ENCODE measurements at places on chromosomes 3 and 15.
A peak's percentile ranks its signal among the peaks of the same experiment; 100 is the strongest.

DNA sequence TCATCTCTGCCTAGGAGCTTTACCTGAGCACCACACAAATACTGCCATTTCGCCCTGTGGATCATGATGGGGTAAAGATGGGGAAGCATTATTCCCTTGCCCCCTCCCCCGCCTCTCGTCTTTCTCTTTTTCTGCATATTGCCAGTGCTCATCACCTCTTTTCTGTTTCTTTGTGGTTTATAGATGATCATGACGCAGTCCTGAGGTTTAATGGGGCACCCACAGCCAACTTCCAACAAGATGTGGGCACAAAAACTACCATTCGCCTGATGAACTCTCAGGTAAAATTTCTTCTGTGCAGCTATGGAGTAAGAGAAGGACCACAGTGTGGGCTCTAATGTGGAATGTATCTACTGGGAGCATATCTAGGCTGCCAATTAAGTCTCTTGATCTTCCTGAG is 88.2 kb downstream of the RPL39L start:
- DNase-seq = no peak

GRCh38 chr3:138649134-138649533 is 40.6 kb downstream of the FAIM start:
- DNase-seq = no peak

GRCh38 chr3:16102905-16103364 is 71.5 kb upstream of the GALNT15 start:
- DNase-seq = no peak

GRCh38 chr15:29736012-29736743 is 86.1 kb downstream of the TJP1 start:
- no peak for DNase-seq

GRCh38 chr15:88985547-88986393 is 72.6 kb upstream of the MFGE8 start:
- no peak for DNase-seq

- DNase-seq = no peak
These were observed 36.7 kb upstream of the SECISBP2L start for GRCh38 chr15:49082960-49083359.

DNA sequence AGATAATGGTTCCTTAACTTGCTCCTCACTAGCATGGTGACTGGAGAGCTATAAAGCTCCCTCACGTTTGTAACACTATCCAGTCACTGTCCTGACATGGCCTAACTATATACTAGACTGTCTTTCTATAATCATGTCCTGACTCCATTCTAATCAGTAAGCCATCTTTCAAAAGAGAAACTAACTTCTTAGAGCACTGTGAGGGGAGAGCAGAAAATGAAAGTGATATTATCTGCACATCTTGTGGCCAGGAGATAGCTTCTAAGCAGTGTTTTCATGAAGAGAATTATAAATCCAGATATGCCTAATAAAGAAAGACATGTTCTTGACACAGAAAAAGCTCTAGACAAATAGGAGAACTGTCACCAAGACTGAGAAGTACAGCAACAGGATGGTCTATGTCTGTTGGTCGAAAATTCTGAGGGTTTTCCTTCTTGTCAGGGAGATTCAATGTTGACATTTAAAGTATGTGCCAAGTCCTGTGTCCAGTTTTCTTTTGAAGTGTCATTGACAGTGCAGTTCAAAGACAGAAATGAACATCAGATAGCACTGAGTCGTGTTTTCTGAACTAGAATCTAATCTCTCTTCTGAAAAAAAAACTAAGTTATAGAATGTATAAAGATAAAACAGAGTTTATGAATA is 230.6 kb upstream of the PEX5L start:
- peak; percentile 74 for DNase-seq
